Right ventricle myocardium inferior (tissue), 1 donor: ENCODE measurements at places on chromosomes 16 and 17. TPM values are rescaled to one million over a fixed set of nuclear protein-coding genes. Genes with fewer than 3 reads are reported as not detected.

Gene CDH11
- total RNA-seq: 8.8 TPM

Gene C16orf96
- total RNA-seq: 0.05 TPM

Gene IL21R
- total RNA-seq: 0.14 TPM

Gene HOXB1
- total RNA-seq: not detected

Gene RAB26
- total RNA-seq: 0.87 TPM

Gene TEDC2
- total RNA-seq: 0.95 TPM

Gene PLCG2
- total RNA-seq: 6.9 TPM

Gene ZDHHC7
- total RNA-seq: 41.4 TPM

- DNase-seq: no peak
Observed at GRCh38 chr17:73481676-73482075, 162.6 kb downstream of the SDK2 start.

DNA sequence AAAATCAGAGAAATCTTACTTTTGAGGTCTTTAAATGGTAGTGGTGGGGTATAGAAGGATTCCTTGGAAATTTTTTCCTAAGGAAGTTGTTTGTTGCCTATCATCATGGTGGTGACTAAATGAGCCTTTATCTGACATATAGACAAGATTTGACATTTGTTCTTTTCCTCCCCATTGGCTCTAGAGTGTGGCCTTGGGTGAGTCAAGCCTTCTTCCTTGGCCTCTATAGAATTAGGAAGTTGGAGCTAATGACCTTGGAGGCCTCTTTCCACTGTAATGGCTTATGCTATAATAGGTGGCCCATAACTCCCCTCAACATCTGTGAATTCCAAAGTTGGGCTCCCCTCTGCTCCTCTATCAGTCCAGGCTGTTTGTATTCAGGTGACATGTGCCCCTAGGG, 79.1 kb upstream of the HNF1B start:
- no peak for DNase-seq

GRCh38 chr16:69013991-69014390, 91.5 kb upstream of the HAS3 start:
- no peak for DNase-seq

DNA sequence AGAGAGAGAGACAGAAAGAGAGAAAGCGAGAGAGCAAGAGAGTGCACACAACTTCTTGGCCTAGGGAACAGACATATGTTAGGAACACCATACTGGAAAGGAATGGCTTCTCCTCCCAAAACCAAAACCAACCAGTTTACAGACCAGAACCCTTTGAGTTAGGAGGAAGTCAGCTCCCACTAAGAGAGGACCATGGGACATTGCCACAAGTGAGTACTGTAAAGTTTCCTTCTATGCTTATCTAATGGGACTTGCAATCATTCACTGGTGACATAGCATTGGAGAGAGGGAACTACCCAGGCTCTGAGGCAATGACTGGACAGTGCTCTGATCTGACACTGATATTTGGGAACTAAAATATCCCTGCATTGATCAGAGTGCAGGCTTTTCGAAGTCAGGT, 32.4 kb downstream of the TBC1D3B start:
- no peak for DNase-seq

- DNase-seq: no peak
Observed at GRCh38 chr16:57416084-57416483, 11.5 kb downstream of the CCL17 start.

GRCh38 chr17:6677158-6677831, 25.7 kb downstream of the C17orf100 start:
- no peak for DNase-seq

DNA sequence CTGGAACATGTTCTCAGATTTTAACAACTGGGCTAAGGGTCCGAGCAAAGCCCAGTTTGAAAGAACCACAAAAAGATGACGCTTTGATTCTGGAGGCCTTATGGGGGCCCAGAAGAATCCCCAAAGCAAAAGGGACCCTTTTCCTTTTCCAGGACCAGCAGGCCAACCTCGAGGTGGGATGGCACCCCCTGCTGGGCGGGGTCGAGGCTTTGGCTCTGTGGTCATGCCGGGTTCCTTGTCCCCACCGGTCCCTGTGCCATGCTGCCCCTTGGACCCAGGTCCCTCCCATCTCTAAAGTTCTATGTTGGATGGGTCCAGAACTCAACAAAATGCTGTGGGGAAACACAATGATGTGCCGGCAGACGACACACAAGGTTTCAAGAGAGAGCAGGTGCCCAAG, 30.9 kb downstream of the TMEM204 start:
- DNase-seq: no peak

DNA sequence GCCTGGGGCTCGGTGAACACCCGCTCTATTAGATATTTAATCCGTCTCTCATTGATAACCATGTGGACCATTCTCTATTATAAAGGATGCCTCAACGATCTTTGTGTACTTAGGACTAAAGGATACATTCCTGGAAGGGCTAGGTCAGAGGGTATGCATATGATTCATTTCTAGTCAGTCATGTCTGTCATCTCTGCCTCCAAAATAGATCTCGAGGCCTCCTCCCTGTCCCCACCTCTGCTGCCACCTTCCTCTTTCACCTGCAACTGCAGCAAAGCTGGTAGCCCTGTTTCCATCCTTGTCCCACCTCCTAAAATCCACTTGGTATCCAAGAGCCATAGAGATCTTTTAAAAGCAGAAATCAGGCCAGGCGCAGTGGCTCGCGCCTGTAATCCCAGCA, 121.5 kb downstream of the KATNIP start:
- no peak for DNase-seq

GRCh38 chr17:48575066-48575582, 3.0 kb downstream of the HOXB4 start:
- no peak for DNase-seq

DNA sequence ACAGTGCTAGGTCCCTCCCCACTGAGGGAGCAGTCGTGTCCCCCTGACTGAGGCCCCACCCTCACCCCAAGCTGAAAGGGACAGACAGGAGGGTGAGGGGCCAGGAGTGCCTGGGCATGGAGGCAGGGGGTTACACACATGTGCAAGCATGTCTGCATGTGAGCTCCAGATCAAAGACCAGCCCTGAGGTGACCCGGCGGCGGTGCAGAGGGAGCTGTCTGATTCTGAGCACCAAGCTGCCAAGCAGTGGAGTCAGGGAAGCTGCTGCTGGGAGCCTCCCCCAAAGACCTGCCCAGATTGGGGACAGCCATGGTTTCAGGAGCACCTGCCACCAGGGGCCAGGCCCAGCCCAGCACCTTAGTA, 5.5 kb downstream of the DLX3 start:
- no peak for DNase-seq

- DNase-seq: no peak
Observed at GRCh38 chr17:76953946-76954345, 85.7 kb downstream of the MGAT5B start.

GRCh38 chr17:20284022-20284421, 183.3 kb downstream of the LGALS9B start:
- no peak for DNase-seq

DNA sequence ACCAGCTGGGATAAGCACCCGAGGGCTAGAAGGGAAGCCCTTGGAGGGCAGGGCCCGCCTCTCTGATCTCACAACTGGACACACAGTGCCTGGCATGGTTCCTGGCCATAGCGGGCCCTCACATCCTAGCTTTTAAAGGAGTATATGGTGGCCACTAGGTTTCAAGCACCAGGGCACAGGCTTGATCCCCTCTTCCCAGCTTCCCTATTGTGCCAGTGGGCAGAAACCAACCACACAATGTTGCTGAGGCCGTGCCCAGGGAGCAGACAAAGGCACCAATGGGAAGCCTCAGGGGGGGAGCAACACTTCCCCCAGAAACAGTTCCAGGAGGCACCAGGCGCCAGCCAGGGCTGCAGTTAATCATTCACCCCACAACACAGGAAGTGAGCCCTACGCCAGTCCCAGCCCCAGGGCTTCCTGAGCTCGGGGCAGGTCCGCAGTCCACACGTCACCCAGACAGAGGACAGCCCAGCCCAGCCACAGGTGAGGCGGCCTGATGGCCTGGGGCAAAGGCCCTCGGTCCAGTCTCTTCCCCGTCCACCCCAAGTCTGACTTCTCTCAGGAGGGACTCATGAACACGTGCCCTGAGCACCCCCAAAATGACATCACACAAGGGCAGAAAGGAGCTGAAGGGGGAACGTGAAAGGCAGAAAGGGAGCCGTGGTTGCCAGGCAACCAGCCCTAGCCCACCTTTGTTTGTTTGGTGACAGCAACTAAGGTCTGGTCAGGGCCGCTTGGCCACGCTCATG, 12.8 kb downstream of the SMIM5 start:
- no peak for DNase-seq

GRCh38 chr17:32508926-32509325, 22.1 kb downstream of the CDK5R1 start:
- no peak for DNase-seq

GRCh38 chr16:19808061-19808641, 76.5 kb downstream of the GPRC5B start:
- no peak for DNase-seq

GRCh38 chr16:68749432-68749831, 12.3 kb downstream of the CDH1 start:
- DNase-seq: no peak
